ENCODE measurements at places on chromosomes 4 and X.

GRCh38 chr4:21763855-21764254 lies 184.7 kb downstream of the KCNIP4 start:
- no peak for DNase-seq

GRCh38 chrX:3425031-3425430 lies 78.6 kb upstream of the MXRA5 start:
- no peak for DNase-seq

GRCh38 chrX:55523356-55523755 lies 33.7 kb upstream of the USP51 start:
- DNase-seq = no peak

- no peak for DNase-seq
Observed at GRCh38 chrX:11363069-11363594, 69.9 kb downstream of the AMELX start.

All from PC-9 (cell line).